ENCODE measurements at places on chromosomes 1 and 21.
A peak's percentile ranks its signal among the peaks of the same experiment; 100 is the strongest.

GRCh38 chr1:245418077-245418476, 263.3 kb downstream of the KIF26B start:
- DNase-seq: no peak

DNA sequence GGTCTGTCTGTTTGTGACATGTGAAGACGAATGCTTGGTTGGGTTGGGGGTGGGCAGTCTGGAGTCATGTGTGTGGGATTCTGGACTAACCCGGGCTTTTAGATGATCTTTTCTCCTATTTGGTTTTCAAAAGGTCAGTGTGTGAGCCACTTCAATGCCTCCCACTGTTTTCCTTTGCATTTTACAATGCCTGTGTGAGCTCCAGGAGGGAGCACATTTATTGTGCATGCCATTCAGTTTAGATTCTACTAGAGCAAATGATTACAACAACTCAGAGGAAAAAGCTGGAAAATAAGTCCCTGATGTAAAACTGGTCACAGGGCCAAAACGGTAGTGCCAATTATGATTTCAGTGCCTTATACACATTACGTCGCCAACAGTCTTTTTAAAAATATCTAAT, 90.9 kb downstream of the LYPLAL1 start:
- no peak for DNase-seq

DNA sequence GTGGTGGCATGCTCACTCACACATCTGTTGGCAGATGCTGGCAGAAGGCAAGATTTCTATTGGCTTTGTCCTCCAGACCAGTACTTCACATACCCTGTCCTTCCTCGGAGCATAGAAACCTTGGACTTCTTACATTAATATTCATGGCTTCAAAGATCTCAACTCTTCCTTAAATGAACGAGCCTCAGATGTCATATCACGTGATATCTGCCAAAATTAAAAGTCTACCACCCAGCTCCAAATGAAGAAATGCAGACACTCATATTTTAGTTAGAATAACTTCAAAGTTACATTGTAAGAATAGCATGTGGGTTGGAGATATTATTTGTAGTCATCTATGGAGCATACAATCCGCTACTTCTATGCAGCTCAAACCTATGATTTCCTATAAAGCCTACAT, 1994.9 kb downstream of the NCAM2 start:
- no peak for DNase-seq

- no peak for DNase-seq
Observed at GRCh38 chr1:176066709-176067108, 140.4 kb downstream of the COP1 start.

GRCh38 chr1:188670837-188671236, 1806.8 kb downstream of the BRINP3 start:
- no peak for DNase-seq

GRCh38 chr1:231896806-231897205, 270.2 kb downstream of the DISC1 start:
- DNase-seq: no peak

DNA sequence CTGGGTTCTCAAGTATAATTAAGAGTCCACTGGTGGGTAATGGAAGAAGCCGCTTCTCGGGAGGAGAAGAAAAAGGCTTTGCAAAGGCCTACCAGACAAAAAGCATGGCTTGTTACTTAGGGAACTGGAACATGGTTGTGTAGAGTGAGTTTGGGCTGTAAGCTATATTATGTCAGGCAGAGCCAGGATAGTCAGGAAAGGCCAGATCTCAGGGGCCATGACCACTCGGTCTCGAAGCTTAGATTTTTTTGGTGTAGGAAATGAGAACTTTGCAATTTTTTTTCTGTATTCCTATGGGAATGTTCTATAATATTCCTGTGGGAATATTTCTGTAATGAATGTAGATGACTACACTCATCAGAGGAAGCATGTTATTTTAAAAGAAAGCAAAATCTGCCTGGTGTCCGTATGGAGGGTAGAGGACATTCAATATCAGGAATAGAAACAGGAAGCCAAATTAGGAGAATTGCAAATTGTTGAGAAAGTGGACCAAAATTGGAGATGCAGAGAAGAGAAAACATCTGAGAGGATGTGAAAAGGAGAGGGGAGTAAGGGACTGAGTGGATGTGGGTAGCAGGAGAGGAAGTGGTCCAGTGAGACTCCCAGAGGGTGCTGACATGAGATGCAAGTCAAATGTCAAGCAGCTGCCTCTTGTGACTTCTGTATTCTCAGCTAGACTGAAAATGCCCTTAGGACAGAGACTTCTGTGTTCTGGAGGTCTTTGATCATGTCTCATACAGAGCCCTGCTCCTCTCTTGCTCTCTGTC, 45.2 kb upstream of the HAO2 start:
- no peak for DNase-seq

GRCh38 chr1:157162345-157162744, 24.1 kb upstream of the ETV3 start:
- DNase-seq: no peak

GRCh38 chr1:37255868-37256267, 218.5 kb upstream of the ZC3H12A start:
- DNase-seq: no peak

DNA sequence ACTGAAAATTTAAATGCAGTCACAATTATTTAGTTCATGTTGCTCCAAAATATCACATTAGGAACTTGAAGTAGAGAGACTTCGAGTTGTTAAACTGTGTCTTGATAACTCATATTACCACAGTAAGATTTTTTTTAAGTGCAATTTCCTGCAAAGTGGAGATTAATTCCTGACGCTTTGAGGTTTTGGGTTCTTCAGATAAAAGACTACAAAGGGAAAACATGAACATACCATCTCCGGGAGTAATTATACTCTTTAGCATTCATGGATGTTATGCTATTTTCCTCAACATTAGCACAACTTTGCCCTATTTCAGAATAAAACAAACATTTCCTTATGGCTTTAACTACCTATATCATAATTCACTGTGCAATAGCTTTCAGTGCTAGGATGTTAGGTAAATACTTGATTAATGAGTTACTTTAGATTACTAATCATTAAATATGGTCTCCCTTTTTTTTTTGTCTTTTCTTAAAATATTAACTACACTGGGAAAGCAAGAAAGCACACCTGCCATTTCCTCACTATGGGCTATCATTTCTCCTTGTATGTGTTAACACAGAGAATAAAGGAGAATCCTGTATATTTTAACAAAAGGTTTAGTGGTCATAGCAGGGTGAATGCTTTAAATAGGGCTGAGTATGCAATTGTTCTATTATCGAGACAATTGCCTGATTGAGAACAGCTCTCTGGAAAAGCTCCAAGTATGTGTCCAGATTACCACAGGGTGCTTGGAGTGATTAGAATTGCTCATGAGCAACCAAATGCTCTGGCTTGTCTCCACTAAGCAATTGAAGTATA, 252.5 kb upstream of the C1orf105 start:
- no peak for DNase-seq

DNA sequence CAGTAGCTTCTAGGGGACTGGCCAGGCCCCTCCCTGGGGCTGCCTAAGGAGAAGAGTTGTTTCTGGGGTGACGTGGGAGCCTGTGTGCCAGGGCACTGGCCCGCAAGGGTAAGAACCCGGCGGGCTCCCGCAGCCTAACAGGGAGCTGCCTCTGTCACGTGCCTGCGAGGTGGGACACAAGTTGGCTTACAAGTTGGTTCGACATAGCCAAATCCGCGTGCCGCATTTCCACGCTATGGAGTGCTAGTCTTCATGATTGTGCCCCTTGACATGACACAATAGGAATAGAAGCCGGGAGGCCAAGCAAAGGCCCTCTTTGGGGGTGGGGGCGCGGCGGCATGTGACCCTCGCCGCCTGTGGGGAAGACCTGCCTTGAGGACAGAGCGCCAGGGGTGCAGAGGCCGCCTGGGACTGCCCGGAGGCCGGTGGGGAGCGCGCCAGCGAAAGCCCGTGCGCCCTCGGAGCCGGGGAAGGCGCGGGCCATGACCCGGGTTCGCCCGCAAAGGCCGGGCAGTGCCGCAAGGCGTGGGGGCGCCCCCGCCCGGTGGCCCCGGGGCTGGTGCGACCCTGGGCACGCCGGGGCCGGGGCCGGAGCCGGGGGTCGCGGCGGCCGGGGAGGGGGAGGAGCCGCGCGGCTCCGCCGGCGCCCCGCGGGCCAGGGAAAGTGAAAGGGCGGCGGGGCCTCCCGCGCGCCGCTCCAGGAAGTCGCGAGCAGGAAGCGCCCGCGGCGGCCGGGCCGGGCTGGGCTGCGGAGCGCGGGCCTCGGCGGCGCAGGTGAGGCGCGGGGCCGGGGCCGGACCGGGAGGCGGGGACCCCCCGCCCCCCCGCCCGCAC, at the start of gene SLC37A1:
Gene SLC37A1 (plus strand): TSS at position 702 of the 834 bp plus-strand sequence. CDS start 4,603 bp downstream, outside the sequence.
- DNase-seq: peak; percentile 25

DNA sequence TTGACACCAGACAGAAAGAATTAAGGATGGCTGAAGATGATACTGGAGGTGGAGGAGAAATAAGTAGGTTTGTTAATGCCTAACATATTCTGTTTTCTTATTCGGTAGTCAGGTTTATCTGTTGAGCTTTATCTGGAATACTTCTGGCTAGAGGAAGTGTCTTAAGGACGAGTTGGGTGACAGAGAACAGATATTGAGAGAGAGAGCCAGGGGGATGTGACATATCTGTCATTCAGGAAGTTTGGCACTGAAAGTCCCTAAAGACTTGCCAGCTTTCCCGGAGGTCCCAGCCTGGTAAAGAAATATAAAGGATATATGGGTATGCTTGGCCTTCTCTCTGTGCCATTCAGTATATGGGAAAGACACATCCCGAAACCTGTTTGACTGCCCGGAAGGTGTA, 280.6 kb downstream of the ZP4 start:
- no peak for DNase-seq

Data from CD4-positive, alpha-beta T cell treated with Interleukin-6 at 100 ng/mL for 8 hours (primary cell).